ENCODE measurements at places on chromosomes 4 and X. TPM values are rescaled to one million over a fixed set of nuclear protein-coding genes. Genes with fewer than 3 reads are reported as not detected.

GRCh38 chr4:155481150-155481549 lies 104.4 kb upstream of the MAP9 start:
- no peaks in the 10 kb centered on the region for H3K36me3 ChIP-seq
- DNase-seq = no peak
- no peaks in the 10 kb centered on the region for H3K4me1 ChIP-seq

DNA sequence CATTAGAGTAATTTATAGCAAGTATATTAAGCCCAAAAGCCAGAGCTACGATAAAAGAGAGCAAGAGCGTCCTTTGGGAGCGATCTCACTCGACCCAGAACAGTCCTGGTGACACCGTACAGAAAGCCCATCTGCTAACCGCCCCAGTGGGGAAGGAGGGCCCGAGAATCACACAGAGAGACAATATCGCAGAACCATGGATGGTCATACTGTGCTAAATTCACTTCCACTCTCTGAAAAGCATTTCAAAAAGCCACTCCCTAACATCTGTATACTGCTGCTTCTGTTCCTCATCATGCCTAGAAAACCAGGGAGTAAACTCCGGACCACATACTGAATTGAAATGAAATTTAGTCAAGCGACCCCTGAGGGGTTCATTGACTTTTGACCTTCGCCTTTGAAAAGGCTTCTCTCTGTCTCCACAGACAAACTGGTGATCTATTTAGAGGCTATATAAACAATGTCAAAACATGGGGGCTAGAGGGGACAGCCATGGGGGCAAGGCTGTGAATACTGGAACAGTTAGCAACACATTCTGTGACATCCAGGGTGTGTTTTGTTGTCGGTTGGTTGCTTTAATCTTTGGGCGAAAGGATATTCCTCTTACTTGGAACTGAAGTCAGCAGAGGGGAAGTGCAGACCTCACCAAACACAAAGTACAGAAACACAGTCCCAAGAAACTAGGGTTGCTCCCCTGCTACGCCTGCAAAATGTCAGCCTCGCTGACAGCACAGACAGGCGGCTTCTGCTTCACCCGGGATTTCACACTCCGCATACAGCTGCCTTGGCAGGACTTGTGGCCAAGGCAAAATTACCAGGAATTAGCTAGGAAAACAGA lies 129.0 kb upstream of the RASGEF1B start:
- H3K36me3 ChIP-seq = no peaks in the 10 kb centered on the region
- no peaks in the 10 kb centered on the region for H3K27me3 ChIP-seq
- no peak overlapping the region for H3K4me3 ChIP-seq
- no peak overlapping the region for H3K27ac ChIP-seq
- peak; percentile 46 for DNase-seq

GRCh38 chr4:142984871-142985585 lies 138.9 kb upstream of the INPP4B start:
- H3K36me3 ChIP-seq = no peaks in the 10 kb centered on the region
- no peaks in the 10 kb centered on the region for H3K4me1 ChIP-seq

- no peak overlapping the region for H3K4me3 ChIP-seq
- no peaks in the 10 kb centered on the region for H3K27me3 ChIP-seq
- peak overlapping the region; percentile 90 for H3K27ac ChIP-seq
- H3K36me3 ChIP-seq = no peaks in the 10 kb centered on the region
- H3K4me1 ChIP-seq = peaks cover 62% of the 10 kb centered on the region
Measured at GRCh38 chr4:2790583-2791517, 2.0 kb upstream of the SH3BP2 start.

GRCh38 chrX:31245714-31246113 lies 173.9 kb upstream of the FTHL17 start:
- no peak overlapping the region for H3K27ac ChIP-seq
- no peaks in the 10 kb centered on the region for H3K36me3 ChIP-seq
- no peaks in the 10 kb centered on the region for H3K4me1 ChIP-seq
- no peak overlapping the region for H3K4me3 ChIP-seq
- no peak for DNase-seq
- H3K27me3 ChIP-seq = no peaks in the 10 kb centered on the region

DNA sequence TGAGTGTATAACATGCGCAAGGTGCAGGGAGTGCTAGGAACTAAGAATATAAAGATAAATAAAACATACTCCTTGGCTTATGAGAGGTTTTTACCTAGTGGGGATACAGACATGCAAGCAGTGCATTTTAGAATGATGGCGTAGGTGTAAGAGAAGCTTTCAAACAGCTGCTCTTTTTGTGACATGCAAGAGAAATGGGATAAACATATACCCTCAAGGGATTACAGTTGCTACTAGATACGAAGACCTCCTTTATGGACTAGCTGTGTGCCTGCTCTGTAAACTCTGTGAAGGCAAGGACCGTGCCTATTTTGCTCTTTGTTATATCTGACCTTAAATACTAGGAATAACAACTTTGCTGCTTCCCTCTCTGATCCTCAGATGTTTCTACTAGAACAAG lies 39.0 kb upstream of the SLITRK4 start:
- H3K4me1 ChIP-seq = no peaks in the 10 kb centered on the region
- H3K27me3 ChIP-seq = no peaks in the 10 kb centered on the region
- H3K36me3 ChIP-seq = no peaks in the 10 kb centered on the region
- no peak for DNase-seq
- H3K4me3 ChIP-seq = no peak overlapping the region

The TXK gene
- 1.2 TPM for total RNA-seq

- no peak overlapping the region for H3K4me3 ChIP-seq
- H3K36me3 ChIP-seq = no peaks in the 10 kb centered on the region
- no peak for DNase-seq
Measured at GRCh38 chr4:152063621-152064240, 302.9 kb upstream of the GATB start.

DNA sequence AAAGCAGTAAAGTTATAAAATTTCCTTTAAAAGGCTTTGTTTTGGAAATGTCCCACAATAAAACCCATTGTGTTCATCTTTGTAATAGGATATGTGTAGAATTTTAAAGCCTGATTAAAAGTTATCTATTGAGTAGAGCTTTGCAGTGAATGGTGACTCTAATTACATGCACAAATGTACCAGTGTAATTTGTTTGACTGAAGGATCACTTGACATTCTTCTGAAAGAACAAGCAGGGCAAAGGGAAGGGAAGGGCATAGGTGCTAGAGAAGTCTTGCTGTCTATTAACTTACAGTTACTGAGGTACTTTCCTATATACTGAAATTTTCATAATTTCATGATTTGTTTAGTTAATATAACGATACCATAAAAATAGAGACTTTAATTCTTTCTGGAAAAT lies 70.8 kb downstream of the STIM2 start:
- H3K27ac ChIP-seq = no peak overlapping the region
- no peak for DNase-seq
- H3K4me1 ChIP-seq = no peaks in the 10 kb centered on the region
- H3K27me3 ChIP-seq = no peaks in the 10 kb centered on the region
- no peak overlapping the region for H3K4me3 ChIP-seq

- no peak for DNase-seq
- no peak overlapping the region for H3K27ac ChIP-seq
- H3K27me3 ChIP-seq = no peaks in the 10 kb centered on the region
- no peaks in the 10 kb centered on the region for H3K36me3 ChIP-seq
- H3K4me1 ChIP-seq = no peaks in the 10 kb centered on the region
Measured at GRCh38 chrX:9279234-9279544, 185.7 kb upstream of the TBL1X start.

GRCh38 chr4:122744229-122744628 lies 11.7 kb downstream of the BBS12 start:
- H3K4me1 ChIP-seq = no peaks in the 10 kb centered on the region
- DNase-seq = no peak
- no peak overlapping the region for H3K4me3 ChIP-seq
- no peaks in the 10 kb centered on the region for H3K27me3 ChIP-seq
- no peak overlapping the region for H3K27ac ChIP-seq

DNA sequence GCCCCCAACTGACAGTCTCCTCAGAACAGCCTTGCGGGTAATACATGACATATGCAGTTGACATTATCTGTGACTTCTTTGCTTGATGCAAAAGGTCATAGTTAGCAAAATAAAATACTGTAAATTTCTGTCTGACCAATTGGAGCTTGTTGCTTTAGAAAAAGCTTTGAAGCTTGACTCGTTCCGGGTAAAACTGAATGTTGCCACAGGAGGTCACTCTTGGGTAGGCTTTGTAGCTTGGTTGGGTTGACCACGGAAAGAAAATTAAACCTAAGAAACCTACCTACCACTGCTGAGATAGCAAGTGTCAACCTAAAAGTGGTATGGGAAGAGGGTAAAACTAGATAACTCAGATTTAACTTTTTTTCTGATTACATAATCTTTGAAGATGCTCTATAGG lies 23.2 kb downstream of the PRPS2 start:
- no peak overlapping the region for H3K27ac ChIP-seq
- DNase-seq = no peak
- H3K36me3 ChIP-seq = no peaks in the 10 kb centered on the region
- no peaks in the 10 kb centered on the region for H3K27me3 ChIP-seq

- H3K27me3 ChIP-seq = peaks cover 3% of the 10 kb centered on the region
- DNase-seq = no peak
- H3K4me3 ChIP-seq = no peak overlapping the region
- no peaks in the 10 kb centered on the region for H3K4me1 ChIP-seq
- no peaks in the 10 kb centered on the region for H3K36me3 ChIP-seq
- no peak overlapping the region for H3K27ac ChIP-seq
Measured at GRCh38 chr4:107131295-107131694, 95.2 kb upstream of the DKK2 start.

GRCh38 chr4:183101956-183102480 lies 3.0 kb downstream of the WWC2 start:
- H3K27me3 ChIP-seq = no peaks in the 10 kb centered on the region
- peak overlapping the region; percentile 22 for H3K27ac ChIP-seq
- no peaks in the 10 kb centered on the region for H3K36me3 ChIP-seq
- H3K4me1 ChIP-seq = peaks cover 23% of the 10 kb centered on the region
- no peak overlapping the region for H3K4me3 ChIP-seq

The RS1 gene
- total RNA-seq = not detected

The P2RY4 gene
- total RNA-seq = 0.28 TPM

Data from liver (tissue), 10 donors.